Sigmoid colon (tissue), 7 donors: ENCODE measurements at places on chromosomes 2 and 18.

- no peak for DNase-seq
Measured at GRCh38 chr2:234703258-234703657, 206.4 kb upstream of the ARL4C start.

DNA sequence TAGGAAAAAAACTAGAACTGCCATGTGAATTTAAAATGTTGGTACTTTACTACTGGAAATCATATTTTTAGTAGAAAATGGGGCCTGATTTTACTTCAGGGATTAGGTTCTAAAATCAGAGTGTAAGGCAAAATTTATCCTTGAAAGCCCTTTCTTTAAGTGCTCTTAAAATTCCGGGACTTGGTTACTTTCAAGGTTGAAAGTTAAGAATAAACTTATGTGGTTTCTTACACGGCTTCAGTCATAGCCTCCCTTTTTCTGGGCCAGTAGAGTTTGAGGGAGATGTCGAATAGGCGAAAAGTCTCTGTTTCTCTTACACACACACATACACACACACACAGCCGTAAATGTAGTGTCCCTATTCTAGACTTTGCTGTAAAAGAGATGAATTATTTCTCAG is 13.1 kb downstream of the KCNE4 start:
- no peak for DNase-seq

DNA sequence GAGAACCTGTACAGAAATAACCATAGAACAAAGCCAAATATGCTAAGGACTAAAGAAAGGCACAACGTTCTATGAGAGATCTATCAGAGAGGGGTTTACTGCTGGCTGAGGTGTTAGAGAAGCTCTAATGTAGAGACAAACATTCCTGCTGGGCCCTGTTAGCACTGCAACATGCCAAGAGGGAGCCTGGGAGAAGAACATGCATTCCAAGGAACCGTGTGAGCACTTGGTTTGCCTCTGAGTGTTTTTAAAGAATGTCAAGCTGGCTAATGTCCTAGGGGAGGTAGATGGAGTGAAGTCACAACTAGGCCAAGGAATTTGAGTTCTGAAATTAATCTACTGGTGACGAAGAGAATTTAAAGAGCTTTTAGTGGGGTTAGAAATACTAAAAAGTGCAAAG is 384.3 kb upstream of the LYPD1 start:
- DNase-seq = no peak

- no peak for DNase-seq
Measured at GRCh38 chr2:6864231-6864754, 1.4 kb downstream of the CMPK2 start.

DNA sequence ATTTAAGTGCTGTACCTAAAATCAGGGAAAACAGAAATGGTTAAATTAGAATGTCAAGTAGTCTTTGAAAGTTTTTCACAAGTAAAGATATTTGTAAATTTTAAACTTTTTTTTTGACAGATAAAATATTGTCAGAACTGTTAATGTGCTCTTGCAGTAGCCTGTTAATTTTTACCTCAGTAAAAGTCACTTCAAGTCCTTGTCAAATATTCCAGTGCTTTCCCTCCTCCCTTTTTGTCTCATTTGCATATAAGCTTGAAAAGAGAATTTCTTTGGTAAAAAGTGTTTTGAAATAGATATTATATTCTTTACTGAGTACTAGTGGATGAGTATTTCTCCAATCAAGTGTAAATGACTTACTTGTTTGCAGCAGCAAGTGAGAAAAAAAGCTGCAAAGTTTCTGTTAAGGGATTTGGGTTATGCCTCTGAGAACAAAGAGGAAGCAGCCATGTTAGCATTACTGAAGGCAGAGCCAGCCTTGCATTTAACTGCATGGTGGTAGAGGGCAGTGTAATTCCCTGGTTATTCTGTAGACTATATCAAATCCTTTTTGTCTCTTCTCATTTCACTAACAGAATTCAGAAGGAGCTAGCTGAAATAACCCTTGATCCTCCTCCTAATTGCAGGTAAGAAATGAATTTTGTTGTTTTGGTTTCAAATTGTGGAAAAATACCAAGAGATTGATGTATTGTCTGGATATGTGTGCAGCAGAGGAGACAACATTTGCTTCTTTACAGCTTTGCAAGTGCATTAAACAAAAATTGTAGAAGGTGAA is 3.2 kb downstream of the UBE2E3 start:
- no peak for DNase-seq

GRCh38 chr2:201262718-201263117 is 2.4 kb downstream of the CASP8 start:
- DNase-seq = no peak

GRCh38 chr2:226477221-226478108 is 322.2 kb downstream of the IRS1 start:
- peak; percentile 85 for DNase-seq
